ENCODE measurements at places on chromosomes 3 and 15.

DNA sequence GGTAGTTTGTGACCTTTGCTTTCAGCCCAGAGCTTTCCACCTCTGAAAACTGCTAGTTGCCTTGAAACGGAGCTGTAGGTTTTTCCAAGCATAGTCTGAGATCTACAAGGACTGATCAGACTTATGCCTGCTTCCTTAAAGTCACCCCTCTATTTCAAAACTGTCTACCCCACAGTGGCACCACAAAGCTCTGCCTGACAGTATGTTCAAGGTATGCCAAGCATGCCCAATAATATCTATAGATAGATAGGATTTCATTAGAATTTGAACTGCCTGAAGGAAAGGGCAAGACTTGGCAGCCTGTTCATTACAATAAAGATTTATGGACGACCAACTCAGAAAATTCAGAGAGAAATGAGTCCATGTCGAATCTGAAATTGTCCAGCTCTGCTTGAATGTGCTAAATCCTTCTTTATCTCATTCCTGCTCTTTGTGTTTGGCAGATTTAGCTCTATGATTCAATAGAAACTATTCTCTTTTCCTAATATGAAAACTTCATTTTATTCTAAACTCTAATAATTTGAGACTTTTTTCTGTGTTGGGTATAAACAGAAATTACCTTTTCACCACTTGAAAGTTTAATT, 227.6 kb upstream of the TBC1D5 start:
- H3K27me3 ChIP-seq: no peaks in the 10 kb centered on the region
- H3K4me1 ChIP-seq: peaks cover 6% of the 10 kb centered on the region
- H3K36me3 ChIP-seq: no peaks in the 10 kb centered on the region

GRCh38 chr15:23472033-23472432, 25.0 kb upstream of the GOLGA6L2 start:
- H3K36me3 ChIP-seq: no peaks in the 10 kb centered on the region
- H3K27ac ChIP-seq: no peak overlapping the region
- no peaks in the 10 kb centered on the region for H3K4me1 ChIP-seq
- no peaks in the 10 kb centered on the region for H3K27me3 ChIP-seq
- no peak for DNase-seq

- no peaks in the 10 kb centered on the region for H3K36me3 ChIP-seq
- no peaks in the 10 kb centered on the region for H3K4me1 ChIP-seq
- no peaks in the 10 kb centered on the region for H3K27me3 ChIP-seq
- H3K27ac ChIP-seq: no peak overlapping the region
- H3K4me3 ChIP-seq: no peak overlapping the region
These were observed 145.0 kb upstream of the TRIM42 start for GRCh38 chr3:140532793-140533330.

DNA sequence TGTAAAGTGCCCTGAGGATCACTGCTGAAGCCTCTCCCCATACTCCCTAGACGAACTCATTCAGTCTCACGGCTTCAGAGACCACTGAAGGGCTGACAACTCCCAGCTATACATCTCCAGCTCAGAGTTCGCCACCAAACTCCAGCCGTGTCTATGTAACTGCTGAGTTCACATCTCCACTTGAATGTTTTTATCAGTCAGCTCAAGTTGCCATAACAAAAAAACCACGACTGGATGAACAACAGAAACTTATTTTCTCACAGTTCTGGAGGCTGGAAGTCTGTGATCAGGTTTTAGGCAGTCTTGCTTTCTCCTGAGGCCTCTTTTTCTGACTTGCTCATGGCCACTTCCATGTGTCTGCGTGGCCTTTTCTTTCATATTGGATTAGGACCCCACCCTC, 223.0 kb upstream of the LRRFIP2 start:
- H3K4me1 ChIP-seq: no peaks in the 10 kb centered on the region
- H3K27me3 ChIP-seq: no peaks in the 10 kb centered on the region
- no peak overlapping the region for H3K27ac ChIP-seq
- H3K4me3 ChIP-seq: no peak overlapping the region

- peaks cover 43% of the 10 kb centered on the region for H3K27me3 ChIP-seq
These were observed 3.7 kb downstream of the BOC start for GRCh38 chr3:113214917-113215595.

DNA sequence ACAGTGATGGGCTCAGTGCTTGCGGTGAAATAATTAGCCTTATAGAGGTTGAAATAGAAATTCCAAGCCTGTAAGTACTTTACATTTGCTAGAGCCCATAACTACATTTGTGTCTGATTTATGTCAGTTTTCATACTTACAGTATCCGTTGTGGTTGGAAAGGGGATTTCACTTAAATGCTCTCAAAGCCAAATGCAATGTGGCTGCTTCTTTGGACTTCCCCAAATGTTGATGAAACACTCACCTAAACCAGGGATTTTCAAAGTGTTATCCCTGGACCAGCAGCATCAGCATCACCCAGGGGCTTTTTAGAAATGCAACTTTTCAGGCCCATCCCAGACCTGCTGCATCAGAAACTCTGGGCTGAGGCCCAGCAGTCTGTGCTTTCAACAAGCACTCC, 378.7 kb downstream of the MCTP2 start:
- H3K36me3 ChIP-seq: no peaks in the 10 kb centered on the region
- peaks cover 23% of the 10 kb centered on the region for H3K4me1 ChIP-seq
- H3K27ac ChIP-seq: no peak overlapping the region
- H3K4me3 ChIP-seq: no peak overlapping the region
- DNase-seq: no peak

GRCh38 chr15:78617076-78617475, 3.7 kb downstream of the CHRNA3 start:
- no peaks in the 10 kb centered on the region for H3K36me3 ChIP-seq
- H3K27ac ChIP-seq: no peak overlapping the region
- no peak overlapping the region for H3K4me3 ChIP-seq
- H3K27me3 ChIP-seq: peaks cover 31% of the 10 kb centered on the region
- peaks cover 3% of the 10 kb centered on the region for H3K4me1 ChIP-seq

GRCh38 chr3:17140670-17141505, 256.1 kb downstream of the PLCL2 start:
- DNase-seq: no peak
- H3K27ac ChIP-seq: no peak overlapping the region
- no peak overlapping the region for H3K4me3 ChIP-seq
- H3K27me3 ChIP-seq: no peaks in the 10 kb centered on the region
- no peaks in the 10 kb centered on the region for H3K36me3 ChIP-seq
- H3K4me1 ChIP-seq: peaks cover 18% of the 10 kb centered on the region

DNA sequence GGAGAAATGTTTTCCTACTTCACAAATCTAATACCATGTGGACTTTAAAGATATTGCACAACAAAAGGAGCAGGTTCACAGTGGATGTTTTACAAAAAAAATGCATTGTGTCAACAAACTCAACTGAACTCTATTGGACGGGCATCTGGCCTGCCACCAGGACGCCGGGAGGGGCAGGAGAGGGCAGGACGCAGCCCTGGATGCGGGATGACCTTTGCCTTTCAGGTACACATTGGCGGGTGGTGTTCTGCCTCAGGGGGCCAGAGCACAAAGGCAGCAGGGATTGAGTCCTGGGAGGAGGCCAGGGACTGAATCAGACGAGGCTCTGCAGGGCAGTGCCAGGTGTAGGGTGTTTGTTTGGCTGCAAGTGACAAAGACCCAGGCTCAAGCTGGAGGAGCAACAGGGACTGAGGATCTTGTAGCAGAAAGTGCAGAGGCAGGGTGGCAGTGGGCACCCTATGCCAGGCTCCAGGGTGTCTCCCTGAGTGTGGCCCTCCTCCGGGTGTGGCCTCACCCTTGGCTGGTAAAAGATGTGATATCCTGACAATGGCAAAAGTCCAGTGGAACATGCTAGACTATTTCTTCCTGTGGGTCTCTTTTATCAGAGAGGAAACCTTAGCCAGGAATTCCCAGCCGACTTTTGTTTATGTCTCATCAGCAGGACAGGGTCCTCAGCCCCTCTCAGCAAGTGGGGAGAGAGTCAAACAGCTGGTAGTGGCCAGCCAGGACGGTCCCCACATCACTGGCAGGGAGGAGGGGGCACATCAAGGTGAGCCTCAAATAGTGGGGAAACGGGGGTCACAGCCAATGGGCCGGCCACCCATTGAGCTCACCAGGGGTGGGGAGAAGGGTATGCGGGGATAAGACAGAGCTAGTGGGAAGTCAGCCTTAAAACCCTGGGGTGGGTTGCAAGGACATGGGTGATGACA, 29.7 kb upstream of the KLF13 start:
- no peak overlapping the region for H3K27ac ChIP-seq
- peak; percentile 6 for DNase-seq
- H3K27me3 ChIP-seq: peaks cover 41% of the 10 kb centered on the region
- no peak overlapping the region for H3K4me3 ChIP-seq

GRCh38 chr3:79246875-79247724, 520.7 kb downstream of the ROBO1 start:
- no peak for DNase-seq
- H3K27me3 ChIP-seq: no peaks in the 10 kb centered on the region
- no peaks in the 10 kb centered on the region for H3K36me3 ChIP-seq
- no peaks in the 10 kb centered on the region for H3K4me1 ChIP-seq
- H3K4me3 ChIP-seq: no peak overlapping the region

- peaks cover 9% of the 10 kb centered on the region for H3K4me1 ChIP-seq
- H3K4me3 ChIP-seq: no peak overlapping the region
- DNase-seq: no peak
- no peaks in the 10 kb centered on the region for H3K36me3 ChIP-seq
- H3K27me3 ChIP-seq: peaks cover 42% of the 10 kb centered on the region
- H3K27ac ChIP-seq: no peak overlapping the region
These were observed 92.1 kb upstream of the GADL1 start for GRCh38 chr3:30986551-30986950.

GRCh38 chr15:49415149-49415548, 7.9 kb upstream of the FGF7 start:
- no peak for DNase-seq
- no peak overlapping the region for H3K27ac ChIP-seq
- H3K36me3 ChIP-seq: no peaks in the 10 kb centered on the region
- H3K4me3 ChIP-seq: no peak overlapping the region
- no peaks in the 10 kb centered on the region for H3K4me1 ChIP-seq

- DNase-seq: no peak
- H3K27me3 ChIP-seq: no peaks in the 10 kb centered on the region
- no peaks in the 10 kb centered on the region for H3K36me3 ChIP-seq
These were observed 432.7 kb upstream of the ALCAM start for GRCh38 chr3:104933972-104934371.

DNA sequence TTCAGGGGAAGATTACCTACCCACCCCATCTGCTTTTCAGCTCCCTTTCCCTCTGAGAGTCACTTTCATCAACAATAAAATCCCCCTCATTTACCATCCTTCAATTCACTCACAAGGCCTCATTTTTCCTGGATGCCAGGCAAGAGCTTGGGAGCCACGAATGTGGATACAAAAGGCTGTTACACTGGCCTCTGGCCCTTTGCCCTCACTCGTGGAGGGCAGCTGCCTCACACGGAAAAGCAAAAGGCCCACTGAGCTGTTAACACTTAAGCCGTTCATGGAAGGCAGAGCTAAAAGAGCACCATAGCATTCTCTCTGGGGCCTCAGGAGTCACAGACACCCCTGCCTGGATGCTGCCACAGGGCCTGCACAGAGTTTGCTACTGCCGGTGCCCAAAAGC, 102.4 kb upstream of the TUSC7 start:
- no peak overlapping the region for H3K4me3 ChIP-seq
- no peak for DNase-seq
- H3K4me1 ChIP-seq: no peaks in the 10 kb centered on the region
- no peak overlapping the region for H3K27ac ChIP-seq
- H3K27me3 ChIP-seq: no peaks in the 10 kb centered on the region

DNA sequence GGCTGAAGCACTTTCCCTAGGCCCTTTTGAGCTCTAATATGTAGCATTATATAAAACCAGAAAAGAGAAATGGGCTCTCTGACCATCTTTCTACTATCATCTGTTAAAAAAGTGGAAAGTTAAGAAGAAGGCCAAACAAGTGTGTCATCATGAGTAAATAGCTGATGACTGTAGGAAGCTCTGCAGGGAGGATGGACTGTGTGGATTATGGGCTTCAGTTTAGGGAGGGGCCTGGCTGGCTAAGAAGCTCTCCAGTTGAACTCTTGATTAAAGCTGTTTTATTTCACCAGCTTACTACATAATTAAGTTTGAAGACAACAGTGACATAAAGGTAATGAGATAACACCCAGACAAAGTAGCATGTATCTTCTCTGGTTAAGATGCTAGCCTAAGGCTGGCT, 30.6 kb downstream of the INTS14 start:
- no peaks in the 10 kb centered on the region for H3K27me3 ChIP-seq
- H3K4me1 ChIP-seq: peaks cover 18% of the 10 kb centered on the region
- H3K27ac ChIP-seq: no peak overlapping the region

- no peak for DNase-seq
- H3K4me1 ChIP-seq: peaks cover 6% of the 10 kb centered on the region
- no peak overlapping the region for H3K4me3 ChIP-seq
- peaks cover 72% of the 10 kb centered on the region for H3K36me3 ChIP-seq
- H3K27me3 ChIP-seq: no peaks in the 10 kb centered on the region
- H3K27ac ChIP-seq: no peak overlapping the region
These were observed 64.9 kb downstream of the TBC1D2B start for GRCh38 chr15:78012643-78013077.

DNA sequence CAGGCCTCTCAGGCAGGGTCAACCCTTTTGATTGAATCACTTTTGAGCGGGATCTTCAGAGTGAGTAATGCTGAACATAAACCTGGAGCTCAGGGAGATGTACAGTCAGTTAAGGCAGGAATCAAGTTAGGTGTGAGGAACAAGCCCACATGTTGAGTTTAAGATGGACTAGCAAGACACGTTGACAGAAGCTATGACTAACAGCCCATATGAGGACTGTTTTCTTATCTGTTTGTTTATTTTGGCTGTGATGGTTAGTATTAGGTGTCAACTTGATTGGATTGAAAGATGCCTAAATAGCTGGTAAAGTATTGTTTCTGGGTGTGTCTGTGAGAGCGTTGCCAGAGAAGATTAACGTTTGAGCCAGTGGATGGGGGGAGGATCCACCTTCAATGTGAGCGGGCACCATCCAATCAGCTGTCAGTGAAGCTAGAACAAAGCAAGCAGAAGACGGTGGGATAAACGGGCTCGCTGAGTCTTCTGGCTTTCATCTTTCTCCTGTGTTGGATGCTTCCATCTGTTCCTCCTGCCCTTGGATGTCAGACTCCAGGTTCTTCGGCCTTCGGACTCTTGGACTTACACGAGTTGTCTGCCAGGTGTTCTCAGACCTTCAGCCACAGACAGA, 232.3 kb upstream of the STAC start:
- no peak overlapping the region for H3K27ac ChIP-seq
- no peak for DNase-seq
- no peaks in the 10 kb centered on the region for H3K36me3 ChIP-seq
- no peak overlapping the region for H3K4me3 ChIP-seq
- H3K27me3 ChIP-seq: no peaks in the 10 kb centered on the region

- no peak overlapping the region for H3K27ac ChIP-seq
- H3K4me1 ChIP-seq: peaks cover 2% of the 10 kb centered on the region
These were observed 7.0 kb upstream of the FSTL1 start for GRCh38 chr3:120457827-120458226.

- no peaks in the 10 kb centered on the region for H3K36me3 ChIP-seq
- no peaks in the 10 kb centered on the region for H3K27me3 ChIP-seq
- H3K4me3 ChIP-seq: no peak overlapping the region
These were observed 60.4 kb upstream of the CHD2 start for GRCh38 chr15:92839696-92840095.

GRCh38 chr15:94414916-94415315, 183.6 kb downstream of the MCTP2 start:
- no peak for DNase-seq
- no peaks in the 10 kb centered on the region for H3K27me3 ChIP-seq
- H3K4me1 ChIP-seq: no peaks in the 10 kb centered on the region
- H3K36me3 ChIP-seq: peaks cover 31% of the 10 kb centered on the region
